ENCODE measurements at places on chromosomes 3 and 15.
A peak's percentile ranks its signal among the peaks of the same experiment; 100 is the strongest.

GRCh38 chr3:38613426-38613825 lies 36.1 kb downstream of the SCN5A start:
- DNase-seq = no peak

GRCh38 chr3:34285827-34286188 lies 487.4 kb downstream of the PDCD6IP start:
- DNase-seq = no peak

- no peak for DNase-seq
These were observed 112.6 kb downstream of the USP13 start for GRCh38 chr3:179765396-179765795.

DNA sequence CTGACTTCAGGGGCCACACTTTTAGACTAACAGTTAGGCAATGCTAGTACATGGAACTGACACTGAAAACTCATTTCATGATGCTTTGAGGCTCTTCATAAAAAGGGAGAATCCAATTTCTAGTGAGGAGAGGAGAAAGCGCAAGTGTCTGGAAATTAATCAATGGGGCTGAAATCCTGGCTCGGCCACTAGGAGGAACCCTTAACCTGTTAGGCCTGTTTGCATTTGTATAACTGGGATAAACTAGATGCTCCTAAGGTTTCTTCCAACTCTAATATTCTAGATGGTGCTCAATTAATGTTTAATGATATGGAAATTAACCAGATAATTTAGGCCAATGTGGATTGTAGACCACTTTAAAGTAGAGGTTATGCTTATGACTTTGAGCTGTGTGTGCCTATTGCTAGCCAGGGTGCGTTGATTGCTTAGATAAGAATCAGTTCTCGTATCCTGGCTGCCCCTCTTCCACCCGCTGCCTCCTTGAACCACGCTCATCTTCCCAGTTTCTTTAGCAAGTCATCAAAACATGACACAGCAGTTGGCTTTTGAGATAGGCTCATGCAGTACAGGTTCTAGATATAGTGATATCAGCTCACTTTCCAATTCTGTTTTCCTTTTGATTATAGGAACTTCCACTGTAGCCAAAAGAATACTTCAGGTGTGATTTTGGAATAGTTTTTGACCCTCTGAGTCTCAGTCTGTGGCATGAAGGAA lies 16.8 kb upstream of the CRBN start:
- DNase-seq = peak; percentile 32

DNA sequence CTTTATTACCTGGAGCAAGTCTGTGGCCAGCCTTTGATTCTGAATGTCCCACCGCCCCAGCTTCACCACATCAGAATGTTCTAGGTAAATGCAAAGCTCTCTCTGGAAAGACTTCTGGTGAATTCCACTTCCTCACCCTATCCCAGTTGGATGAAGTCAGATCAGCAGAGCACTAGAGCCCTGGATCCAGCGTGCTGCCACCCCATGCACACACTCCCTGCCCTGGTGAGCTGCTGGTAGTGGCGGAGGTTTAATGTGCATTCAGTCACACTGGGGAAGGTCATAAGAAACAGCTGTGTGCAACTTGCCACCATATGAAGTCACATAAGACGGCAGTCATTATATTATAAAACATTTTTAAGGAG lies 16.3 kb upstream of the SLC41A3 start:
- no peak for DNase-seq

- DNase-seq = no peak
These were observed 165.4 kb upstream of the ARPP21 start for GRCh38 chr3:35473956-35474355.

DNA sequence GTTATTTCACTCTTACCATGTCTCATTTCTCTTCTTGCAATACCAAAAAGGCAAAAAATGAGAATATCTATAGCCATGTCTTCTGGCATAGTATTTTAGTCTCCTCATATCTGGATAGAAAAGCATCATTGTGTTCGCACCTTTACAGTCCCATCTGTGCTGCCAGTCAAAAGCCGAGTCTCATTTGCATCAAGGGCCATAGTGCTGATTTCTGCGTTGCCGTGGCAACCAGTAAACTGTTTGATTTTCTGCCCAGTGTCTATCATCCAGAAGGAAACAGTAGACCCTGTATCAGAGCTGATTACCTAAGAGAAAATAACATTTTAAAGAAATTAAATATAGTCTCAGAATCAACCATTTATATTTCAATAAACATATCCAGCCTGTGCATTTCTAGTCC lies 86.1 kb upstream of the SERPINI2 start:
- DNase-seq = no peak

DNA sequence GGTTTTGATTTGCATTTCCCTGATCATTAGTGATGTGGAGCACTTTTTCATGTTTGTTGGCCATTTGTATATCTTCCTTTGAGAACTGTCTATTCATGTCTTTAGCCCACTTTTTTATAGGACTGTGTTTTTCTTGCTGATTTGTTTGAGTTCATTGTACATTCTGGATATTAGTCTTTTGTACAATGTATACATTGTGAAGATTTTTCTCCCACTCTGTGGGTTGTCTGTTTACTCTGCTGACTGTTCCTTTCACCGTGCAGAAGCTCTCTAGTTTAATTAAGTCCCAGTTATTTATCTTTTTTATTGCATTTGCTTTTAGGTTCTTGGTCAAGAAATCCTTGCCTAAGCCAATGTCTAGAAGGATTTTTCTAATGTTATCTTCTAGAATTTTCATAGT lies 91.1 kb upstream of the ATP11B start:
- DNase-seq = no peak

DNA sequence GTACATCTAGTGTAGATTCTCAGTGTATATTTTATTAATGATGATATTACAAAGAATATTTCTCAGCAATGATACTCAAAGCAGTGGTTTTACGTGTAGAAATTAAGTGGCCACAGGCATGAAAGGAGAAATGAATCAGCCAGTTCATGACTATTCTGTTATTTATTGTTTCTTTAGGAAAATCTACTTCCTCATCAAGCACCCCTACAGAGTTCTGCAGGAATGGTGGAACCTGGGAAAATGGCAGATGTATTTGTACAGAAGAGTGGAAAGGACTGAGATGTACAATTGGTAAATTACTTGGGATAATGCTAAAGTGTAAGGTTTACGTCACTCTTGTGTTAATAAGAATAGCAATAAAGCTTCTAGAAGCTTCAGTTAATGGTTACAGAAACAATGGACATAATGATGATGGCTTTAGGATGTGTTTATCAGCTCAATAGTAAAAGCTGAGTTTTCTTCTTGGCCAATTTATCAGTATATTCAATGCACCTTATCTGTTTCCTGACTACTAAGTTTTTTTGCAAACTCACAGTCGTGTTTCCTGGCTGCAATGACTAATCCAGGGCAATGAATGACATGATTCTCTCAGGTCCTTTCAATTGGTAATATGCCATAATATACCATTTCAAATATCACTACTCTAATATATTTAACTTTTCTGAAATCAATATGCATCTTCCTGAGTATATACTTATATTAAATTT lies 20.2 kb downstream of the ADGRG7 start:
- no peak for DNase-seq

DNA sequence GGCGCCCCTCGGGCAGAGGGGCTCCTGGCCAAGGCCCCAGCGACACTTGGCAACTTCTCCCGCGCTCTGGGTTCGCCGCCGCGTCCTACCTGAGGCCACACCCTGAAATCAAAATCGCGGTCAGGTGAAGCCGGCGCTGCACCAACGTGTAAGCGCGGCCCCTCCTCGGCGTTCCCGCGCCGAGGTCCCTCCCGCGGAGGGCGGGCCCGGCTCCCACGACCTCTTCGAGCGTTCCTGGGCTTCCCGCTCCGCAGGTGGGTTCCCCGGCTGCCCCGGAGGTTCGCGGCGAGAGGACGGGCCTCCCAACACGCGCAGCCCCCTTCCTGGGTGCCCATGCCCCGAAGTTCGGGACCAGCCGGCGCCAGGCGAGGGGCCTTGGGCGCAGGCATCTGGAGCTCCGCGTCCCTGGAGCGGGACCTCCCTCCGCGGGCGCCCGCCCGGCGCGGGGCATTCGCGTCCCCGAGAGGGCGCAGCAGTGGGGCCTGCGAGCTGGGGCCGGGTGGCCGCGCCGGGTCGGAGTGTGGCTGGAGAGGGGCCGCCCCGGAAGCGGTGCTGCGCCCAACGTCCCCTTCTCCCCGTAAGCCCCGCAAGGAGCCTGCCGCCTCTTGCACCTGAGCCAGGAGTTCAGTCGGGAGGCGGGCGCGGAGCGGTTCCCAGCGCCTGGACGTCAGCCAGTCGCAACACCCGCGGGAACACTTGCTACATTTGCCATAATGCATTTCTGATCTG lies 13.7 kb downstream of the PAK6 start:
- no peak for DNase-seq

- no peak for DNase-seq
These were observed 444.7 kb downstream of the MAGI1 start for GRCh38 chr3:65593780-65594752.

GRCh38 chr3:67118635-67119034 lies 120.5 kb downstream of the KBTBD8 start:
- no peak for DNase-seq

DNA sequence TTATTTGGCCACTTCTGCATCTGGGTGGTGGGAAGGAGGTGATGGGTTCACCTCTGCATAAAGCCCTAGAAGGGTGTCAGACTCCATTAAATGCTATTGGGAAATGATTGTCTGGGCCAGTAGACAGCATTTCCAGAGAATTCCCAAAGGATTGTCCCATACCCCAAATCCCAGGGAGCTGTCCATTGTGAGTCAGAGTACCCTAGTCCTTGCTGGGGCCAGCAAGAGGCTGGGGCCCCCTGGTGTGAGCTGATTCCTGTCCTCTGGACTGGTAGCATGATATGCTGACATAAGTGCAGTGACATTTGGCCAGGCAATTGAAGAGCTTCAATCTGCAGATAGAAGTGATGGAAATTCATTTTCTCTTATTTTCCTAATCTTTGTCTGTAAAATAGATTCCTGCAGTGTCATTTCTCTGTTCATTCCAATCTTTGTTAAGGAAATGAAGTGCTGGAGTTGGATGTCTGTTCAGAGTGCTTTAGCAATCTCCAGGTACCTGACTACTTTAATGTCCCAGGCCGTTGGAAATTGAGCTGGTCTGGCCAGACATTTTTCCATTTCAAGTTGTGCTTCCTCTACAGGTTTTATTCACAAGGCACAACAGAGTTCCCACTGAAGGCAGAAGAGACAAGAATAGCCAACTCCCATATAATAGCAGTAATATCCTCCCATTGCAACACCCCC lies 91.2 kb downstream of the RPLP1 start:
- no peak for DNase-seq

GRCh38 chr15:57031605-57032004 lies 113.2 kb downstream of the TCF12 start:
- no peak for DNase-seq

DNA sequence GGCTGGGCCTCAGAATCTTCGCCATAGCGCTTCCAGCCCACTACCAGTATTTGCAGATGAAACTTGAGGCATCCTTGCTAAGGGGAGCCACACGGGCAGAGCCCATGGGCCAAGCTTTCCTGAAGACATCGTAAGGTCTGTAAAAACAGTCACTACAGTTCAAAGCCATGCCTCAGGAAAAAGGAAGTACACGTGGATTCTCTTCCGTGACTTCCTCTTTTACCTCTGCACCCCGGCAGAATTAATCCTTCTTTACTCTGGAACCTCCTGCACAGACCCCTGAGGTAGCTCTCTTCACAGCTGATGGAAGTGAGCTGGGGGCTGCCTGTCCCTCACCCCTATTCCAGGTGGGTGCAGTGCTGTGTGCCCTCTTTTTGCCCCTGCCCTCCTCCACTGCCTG lies 129.2 kb downstream of the CHDH start:
- DNase-seq = no peak

Data from SW 1271 (cell line).